ENCODE measurements at places on chromosomes 7 and 10.
A peak's percentile ranks its signal among the peaks of the same experiment; 100 is the strongest.

DNA sequence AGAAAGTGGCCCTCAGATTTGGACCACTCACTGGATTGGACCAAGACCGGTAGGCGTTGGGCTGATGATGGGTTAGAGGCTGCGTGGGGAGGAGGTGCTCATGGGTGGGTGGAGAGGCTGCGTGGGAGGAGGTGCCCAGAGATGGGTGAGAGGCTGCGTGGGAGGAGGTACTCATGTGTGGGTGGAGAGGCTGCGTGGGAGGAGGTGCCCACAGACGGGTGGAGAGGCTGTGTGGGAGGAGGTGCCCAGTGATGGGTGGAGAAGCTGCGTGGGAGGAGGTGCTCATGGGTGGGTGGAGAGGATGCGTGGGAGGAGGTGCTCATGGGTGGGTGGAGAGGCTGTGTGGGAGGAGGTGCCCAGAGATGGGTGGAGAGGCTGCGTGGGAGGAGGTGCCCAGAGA is 346.3 kb downstream of the PAXIP1 start:
- no peak for DNase-seq

GRCh38 chr7:1967512-1968396 is 265.0 kb downstream of the MAD1L1 start:
- DNase-seq = no peak

DNA sequence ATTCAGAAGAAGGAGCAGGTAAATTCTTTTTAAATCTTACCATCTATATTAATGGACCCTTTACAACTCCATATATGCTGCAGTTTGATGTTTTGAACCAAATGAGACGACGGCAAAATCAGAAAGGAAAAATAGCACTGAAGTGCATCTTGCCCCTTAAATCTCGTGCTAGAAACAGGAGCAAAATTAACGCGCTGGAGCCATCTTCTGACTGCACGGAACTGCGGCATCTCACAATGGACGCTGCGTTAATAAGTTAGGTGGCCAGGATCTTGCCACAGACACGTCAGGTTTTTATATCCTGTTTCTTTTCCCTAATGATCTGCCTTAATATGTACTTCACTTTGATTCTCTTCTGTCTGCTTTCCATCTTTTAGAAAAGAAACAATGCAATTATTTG is 354.5 kb downstream of the TFEC start:
- DNase-seq = peak; percentile 5

GRCh38 chr10:74500026-74500704 is 326.2 kb upstream of the KAT6B start:
- DNase-seq = no peak

All from mesenchymal stem cell (in vitro differentiated cells and primary cell).